Ecto neural progenitor cell (in vitro differentiated cells): ENCODE measurements at places on chromosomes 1 and 21.

DNA sequence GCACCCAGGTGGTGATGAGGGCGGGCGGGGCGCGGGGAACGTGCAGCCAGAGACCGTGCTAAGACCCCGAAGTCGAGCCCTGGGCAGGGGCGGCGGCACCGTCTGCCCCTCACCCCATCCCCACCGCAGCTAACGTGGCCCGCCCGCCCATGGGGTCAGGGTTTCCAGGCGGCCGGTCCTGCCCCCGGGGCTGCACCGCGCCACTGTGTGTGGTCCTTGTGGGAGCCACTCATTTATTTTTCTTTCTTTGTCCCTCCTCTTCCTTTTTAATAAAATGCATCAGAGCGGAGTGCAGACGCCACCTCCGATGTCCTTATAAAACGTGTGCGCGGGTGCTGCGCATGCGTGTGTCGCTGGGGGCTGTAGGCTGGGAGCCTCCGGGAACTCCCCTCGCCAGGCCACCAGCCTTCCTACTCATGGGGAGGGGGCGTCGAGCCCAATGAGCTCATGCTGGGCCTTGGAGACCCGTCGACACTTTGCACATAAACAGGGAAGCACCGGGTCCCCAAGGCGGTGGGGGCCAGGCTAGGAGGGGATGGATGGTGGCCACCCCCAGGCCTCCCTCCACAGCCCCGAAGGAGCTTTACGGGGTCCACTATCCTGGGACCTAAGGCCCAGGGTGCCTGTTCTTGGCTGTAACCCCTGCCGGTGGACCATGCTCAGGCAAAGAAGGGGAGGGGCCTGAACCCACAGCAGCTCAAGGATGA lies 59.9 kb downstream of the WNT9A start:
- peak; percentile 77 for DNase-seq

DNA sequence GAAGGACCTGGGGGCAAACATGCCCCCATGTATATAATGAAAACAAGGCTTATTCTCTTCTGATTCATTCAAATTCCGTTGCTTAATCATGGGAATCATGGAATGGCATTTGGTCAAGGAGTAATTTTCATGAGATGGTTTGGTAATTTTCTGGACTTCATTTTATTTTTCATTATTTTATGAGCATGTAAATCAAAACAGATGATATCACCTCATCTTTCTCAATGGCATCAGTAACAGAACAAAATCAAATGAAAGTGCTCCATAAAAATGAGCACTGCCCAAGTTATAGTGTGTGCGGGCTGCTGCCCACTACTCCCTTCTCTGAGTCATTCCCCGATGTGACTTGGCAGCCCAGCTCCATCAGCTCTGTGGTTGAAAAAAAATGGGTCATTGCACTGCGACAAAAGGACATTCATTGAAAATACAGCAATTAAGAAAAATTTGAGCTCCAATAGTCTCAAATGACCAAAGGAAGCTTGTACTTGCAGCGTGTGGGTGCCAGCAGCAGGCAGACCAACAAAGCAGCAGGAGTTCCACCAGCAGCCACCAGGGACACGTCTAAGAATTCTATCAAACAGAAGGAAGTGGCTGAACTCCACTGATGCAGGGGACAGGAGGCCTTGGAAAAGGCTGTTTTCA lies 84.3 kb upstream of the VAV3 start:
- DNase-seq = no peak

DNA sequence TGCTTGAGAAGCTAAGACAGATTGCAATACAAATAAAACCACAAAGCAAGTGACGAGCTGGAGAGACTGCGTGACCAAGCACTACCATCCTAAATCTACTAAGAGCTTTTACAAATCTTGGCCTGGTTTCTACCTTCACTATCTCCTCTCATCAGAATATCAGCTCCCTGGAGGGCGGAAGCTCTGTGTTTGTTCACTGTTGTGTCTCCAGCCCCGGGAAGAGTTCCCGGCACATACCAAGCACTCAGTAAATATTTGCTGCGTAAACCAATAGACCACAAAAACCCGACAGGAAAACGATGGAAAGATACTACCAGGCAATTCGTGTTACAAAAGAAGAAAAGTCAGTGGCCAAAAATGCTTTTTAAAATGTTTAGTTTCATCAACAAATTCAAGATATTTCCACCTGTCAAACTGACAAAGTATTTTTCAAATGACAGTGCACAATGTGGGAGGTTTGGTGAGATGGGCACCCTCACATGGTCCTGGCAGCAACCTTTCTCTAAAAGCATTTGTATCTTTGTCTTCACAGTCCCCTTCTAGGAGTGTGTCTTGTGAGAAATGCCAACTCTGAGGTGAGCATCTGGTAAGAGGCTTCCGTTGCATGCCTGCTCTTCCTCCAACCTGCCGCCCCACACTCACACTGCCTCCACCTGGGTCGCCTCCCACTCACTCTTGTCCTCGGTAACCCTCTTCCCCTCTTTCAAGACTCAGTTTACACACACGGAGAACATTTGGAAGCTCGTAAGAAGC lies 34.7 kb downstream of the SLC1A7 start:
- DNase-seq = no peak

GRCh38 chr1:81873946-81874345 lies 73.2 kb downstream of the ADGRL2 start:
- no peak for DNase-seq

DNA sequence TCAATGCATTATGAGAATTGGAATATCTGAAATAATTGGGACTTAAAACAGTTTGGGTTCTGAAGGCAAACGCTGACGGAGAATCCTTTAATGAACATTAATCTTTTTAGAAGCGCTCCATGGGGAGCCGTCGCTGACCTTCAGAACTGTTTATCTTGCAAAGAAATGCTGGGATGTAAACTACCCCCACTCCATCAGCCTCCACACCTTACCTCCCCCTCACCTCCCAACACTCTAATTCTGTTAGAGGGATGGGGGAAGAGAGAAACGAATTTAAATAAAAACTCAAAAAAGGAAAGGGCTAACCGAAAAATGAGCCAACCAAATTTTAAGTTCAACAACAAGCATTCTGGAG lies 44.1 kb upstream of the DNAJC6 start:
- DNase-seq = no peak

GRCh38 chr1:13549521-13549920 lies 34.1 kb upstream of the PDPN start:
- no peak for DNase-seq

DNA sequence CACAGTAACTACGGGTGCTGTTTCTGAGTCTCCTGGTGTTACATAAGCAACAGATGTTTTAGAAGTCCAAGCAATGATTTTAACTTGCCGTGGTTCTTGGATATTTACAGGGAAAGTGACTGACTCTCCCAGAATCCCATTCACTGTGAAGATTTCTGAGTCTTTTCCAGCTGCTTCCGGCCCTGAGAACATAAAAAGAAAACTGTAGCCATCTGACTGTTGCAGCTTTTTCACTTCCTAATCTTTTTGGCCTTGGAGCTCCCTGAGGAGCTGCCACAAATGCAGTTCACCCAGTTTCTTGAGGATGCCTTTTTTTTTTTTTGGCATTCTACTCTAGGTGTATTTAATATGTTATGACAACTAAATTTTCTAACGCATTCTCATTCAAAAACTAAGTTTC lies 13.7 kb downstream of the CD84 start:
- no peak for DNase-seq

DNA sequence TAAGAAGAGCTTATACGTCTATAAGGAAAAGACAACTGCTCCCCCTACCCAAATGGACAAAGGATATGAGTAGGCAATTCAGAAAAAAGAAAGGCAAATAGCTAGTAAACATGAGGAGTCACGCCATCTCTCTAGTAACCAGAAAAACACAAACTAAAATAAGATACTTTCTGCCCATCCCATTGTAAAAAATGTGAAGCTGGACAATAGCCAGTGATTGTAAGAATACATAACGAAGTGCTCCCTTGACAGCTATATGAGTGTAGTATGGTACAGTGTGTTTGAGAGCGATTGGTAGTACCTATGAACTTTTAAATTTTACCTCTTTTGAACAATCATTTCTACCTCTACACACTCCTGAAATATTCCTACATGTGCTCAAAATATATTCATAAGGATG lies 7.5 kb upstream of the GJA8 start:
- no peak for DNase-seq

DNA sequence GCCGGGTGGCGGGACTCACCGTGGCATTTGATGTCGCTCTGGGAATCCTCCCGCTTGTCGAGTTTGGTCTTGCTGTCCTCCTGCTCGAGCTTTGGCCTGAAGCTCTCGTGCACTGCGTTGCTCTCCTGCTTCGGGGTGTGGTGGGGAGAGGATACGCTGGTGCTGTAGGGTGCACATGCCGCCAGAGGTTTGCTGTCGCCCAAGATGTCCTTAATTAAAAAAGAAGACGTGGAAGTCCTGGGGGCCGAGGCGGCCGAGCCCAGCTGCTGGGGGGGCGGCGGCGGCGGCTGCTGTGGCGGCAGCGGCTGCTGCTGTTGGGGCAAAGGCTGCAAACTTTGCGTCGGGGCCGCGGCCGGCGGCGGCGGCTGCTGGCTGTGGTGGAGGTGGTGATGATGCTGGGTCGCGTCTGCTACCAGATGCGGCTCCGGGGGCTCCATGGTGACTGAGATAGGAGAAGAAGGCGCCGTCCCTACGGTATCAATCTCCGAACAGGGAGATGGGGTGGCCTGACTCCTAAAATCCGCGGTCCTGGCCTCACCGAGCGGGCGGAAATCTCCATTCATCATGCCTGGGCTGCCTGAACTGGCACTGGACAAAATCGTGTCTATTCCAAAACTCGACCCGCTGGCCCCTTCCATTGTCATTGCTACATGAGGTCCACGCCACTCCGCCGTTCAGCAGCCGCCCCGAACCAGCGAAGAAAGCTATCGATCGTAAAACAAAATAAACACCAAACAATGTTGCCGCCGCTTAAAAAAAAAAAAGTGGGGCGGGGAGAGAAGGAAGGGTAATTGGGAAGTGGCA lies at the start of gene BARHL2:
BARHL2 (minus strand) TSS at position 751 of the 804 bp plus-strand sequence; CDS start at position 644, 107 bp downstream.
- DNase-seq = peak; percentile 69

- no peak for DNase-seq
These were observed 132.4 kb upstream of the LMO4 start for GRCh38 chr1:87196110-87196827.

GRCh38 chr1:59570524-59570923 lies 244.2 kb upstream of the HOOK1 start:
- DNase-seq = no peak

GRCh38 chr1:56844545-56845136 lies 10.0 kb upstream of the C8A start:
- DNase-seq = no peak

DNA sequence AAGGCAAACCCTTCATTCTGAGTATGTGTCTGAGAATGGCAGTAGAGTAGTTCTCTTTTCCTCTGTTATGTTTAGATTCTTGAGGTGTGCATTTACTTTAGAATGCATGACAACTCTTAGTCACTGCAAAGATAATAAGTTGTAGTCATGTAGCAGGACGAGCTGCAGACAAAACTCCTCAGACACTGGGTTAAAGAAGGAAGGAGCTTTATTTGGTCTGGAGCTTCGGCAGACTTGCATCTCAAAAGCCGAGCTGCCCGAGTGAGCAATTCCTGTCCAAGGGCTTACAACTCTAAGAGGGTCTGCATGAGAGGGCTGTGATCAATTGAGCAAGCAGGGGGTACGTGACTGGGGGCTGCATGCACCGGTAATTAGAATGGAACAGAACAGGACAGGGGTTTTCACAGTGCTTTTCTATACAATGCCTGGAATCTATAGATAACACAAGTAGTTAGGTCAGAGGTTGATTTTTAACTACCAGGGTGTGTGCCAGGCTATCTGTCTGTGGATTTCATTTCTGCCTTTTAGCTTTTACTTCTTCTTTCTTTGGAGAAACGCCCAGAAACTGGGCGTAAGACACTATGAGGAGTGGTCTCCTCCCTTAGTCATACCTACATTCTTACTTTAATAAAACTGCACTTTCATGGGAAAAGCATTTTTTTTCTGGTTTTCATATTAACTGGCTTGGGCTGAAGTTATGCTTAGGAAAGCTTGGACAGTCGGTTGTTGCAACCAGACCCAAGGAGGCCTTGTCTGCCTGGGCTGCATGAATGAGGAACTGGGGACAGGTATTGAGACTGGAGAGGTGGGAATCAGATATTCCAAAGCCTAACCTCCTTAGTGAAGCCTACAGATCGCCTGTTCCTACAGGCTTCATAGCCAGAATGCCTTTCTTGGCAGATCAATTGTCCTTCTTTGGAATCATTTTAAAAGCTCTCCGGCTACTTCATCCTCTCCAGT lies 115.1 kb downstream of the RHOU start:
- peak; percentile 34 for DNase-seq

- peak; percentile 84 for DNase-seq
These were observed 10.9 kb upstream of the SESN2 start for GRCh38 chr1:28248273-28249012.

- peak; percentile 73 for DNase-seq
These were observed at the start of gene SHISA4 for GRCh38 chr1:201888282-201889089. Gene SHISA4 (plus strand): TSS chr1:201888898. CDS start chr1:201888995, 97 bp downstream.

DNA sequence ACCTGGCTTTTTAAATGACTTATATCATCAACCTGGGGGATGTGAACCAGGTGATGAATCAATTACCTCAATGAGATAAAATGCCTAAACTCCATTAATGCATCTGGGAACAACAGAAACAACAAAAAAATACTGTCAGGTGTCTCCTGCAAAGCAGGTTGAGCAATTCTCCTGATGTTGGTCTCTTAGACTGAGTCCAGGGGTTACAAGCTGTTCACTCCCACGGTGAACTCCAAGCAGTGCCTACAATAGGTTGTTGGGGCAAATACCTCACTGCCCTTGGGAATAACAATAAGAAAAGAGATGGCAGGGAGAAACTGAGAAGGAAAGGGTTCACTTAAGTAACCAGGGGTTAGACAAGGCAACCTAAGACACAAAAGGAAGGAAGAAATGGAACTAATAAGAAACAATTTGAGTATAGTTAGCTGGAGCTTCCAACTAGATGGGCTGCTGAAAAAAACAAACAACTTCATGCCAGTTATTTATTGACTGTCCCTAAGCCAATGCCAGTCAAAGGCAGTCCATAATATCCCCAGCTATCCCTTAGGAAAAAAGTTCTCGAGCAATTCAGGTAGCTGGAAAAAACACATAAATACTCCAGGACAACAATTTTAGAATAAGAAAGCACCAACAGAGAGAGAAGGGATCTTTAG lies 97.6 kb upstream of the MAGI3 start:
- DNase-seq = no peak

DNA sequence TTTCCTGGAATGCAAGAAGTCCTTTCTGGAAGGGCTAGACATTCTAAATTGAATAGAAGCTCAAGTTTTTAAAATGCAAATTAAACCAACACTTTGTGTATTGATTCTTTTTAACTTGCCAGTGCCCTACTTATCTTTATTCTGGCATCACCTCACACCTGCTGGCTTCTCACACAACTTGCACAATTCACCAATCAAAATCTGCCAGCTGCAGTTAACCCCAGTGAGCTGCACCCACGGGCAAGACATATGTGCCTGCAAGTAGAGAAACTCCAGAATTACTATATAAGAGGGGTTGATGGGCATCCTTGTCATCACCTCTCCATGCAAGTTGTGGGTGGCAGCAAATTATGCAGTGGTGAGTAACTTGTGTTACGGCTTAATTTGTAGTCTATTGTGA lies 11.7 kb upstream of the PLPPR4 start:
- no peak for DNase-seq

DNA sequence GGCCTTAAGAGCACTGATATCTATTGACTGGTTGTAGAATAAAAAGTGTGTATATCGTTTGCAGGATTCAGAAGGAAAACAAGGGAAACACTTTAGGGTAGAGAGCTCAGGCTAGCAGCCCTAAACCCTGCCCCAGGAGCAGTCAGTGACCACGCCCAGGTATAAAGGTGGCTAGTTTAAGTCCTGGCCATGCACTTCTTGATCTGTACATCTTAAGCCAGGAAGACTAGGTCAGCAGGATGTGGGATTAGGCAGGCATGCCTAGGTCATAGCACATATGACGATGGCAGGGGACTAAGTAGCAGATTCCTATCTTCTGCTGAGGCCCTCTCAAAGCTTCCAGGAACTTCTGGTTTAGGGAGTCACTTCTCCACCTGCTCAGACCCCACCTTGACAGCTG lies 158.0 kb upstream of the CD34 start:
- DNase-seq = no peak
